Stimulated activated CD4-positive, alpha-beta T cell treated with anti-CD3 and anti-CD28 coated beads, TNF-alpha, amount 100 ng/mL, for 48 hours (primary cell): ENCODE measurements at places on chromosomes 12 and 14.
A peak's percentile ranks its signal among the peaks of the same experiment; 100 is the strongest.

- DNase-seq, result peak; percentile 81
Measured at GRCh38 chr14:61342486-61342885, 21.1 kb downstream of the PRKCH start.

DNA sequence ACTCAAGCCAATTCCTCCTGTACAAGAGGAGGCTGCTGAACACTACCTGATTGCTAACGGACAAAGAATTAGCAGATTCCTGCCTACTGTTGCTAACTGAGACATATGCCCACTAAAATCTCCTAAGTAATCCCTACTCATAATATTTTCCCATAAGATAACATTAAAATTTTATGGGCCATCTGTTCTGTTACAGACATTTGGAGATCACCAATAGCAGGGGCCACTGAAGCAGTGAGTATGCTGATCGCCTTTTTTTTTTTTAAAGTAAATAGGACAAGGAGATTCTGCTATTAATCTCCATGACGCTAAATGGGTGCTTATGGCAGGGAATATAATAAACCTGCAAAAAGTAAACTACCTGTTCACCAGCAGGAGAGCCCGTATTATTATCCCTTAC is 292.9 kb downstream of the MED13L start:
- no peak for DNase-seq

DNA sequence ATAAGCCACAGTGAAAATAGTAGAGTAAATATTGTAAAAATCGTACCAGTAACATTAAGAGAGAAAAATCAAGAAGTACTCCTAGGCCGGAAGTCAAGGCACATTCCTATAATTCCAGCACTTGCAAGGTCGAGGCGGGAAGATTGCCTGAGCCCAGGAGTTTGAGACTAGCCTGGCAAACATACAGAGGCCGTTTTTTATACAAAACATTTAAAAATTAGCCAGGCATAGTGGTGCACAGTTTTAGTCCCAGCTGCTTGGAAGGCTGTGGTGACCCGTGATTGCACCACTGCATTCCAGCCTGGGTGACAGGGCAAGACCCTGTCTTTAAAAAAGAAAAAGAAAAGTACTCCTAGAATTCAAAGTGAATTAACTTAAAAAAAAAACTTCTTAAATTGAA is 341.8 kb downstream of the C12orf50 start:
- no peak for DNase-seq

DNA sequence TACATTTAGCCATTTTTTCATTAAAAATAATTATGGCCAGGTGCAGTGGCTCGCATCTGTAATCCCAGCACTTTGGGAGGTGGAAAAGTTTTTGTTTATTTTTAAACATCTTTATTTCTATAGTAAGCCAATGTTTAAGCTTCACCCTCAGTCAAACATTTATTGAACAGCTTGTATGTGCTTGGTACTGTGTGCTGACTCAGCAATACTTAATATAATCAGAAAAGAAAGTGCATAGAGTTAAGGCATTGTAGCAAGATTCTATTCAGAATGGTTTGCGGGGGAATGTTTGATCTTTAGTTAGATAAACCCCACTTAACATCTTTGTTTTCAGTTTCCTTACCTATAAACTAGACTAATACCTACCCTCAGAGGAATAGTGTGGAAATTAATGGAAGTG is 11.1 kb downstream of the ACTR6 start:
- DNase-seq, result no peak

GRCh38 chr12:74598819-74599218 is 61.2 kb downstream of the ATXN7L3B start:
- DNase-seq, result no peak

DNA sequence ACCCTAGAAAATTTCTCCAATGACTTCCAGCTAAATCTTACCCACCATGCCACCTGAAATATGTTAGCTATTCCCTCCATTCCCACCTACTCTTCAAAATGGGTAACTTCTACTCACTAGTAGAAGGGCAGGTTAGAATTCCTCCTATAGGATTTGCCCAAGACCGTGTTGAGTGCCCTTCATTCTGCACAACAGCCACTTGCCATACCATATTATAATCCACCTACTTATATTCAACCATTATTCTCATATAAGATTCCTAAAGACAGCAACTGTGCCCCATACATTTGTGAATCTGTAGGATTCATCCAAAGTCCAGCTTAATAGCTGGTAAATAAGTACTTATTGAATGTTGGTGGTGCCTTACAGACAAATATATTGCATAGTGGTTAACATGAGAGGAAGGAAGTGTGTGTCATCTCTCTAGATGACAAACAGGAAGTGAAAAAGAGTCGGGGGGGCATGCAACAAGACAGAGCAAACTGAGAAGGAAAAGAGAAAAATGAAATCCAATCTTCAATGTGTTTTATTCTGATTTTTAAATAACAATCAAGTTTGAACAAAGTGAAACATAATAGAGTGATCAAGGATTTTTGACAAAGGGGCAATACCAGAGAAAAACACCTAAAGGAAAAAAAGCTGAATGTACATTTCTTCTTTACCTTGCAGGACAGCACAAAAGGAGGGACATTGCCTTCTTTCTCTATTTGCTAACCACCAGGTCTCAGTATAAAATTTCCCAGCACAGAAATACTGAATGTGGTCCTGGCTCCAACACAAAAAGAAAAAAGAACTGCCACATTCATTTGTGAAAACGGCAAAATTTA is 389.3 kb upstream of the USP15 start:
- no peak for DNase-seq

DNA sequence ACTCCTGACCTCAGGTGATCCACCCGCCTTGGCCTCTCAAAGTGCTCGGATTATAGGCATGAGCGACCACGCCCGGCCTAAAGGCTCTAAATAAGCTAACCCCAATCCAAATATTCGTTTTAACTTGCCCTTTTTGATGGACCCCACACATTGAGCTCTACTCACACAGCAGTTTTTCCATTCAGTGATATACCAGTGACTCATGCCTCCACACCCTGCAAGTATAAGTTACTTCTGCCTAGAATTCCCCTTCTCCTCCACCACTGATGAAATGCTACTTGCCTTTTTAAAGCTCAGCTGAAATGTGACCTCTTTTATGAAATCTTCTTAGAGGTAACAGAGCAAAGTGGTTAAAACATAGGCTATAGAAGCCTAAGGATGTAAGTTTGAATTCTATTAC is 68.8 kb downstream of the EXOC5 start:
- DNase-seq, result no peak

- DNase-seq, result no peak
Measured at GRCh38 chr12:111435661-111436201, 30.0 kb downstream of the SH2B3 start.

DNA sequence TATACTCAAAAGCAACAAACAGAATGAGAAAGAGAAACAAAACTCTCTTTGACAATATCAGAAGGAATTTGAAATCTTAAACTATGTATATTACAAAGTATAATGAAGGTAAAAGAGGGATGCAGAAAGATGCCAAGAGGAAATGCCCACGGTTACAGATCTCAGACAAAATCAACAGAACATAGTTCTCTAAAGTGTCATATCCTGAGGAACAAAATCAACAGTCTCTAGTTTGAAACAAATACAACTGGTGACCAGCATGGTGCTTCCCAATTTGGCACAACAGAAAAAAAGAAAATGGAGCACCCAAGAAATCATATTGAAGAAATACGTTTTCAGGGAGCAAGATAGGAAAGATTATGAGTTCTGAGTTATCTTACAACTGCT is 116.5 kb downstream of the METTL25 start:
- no peak for DNase-seq

DNA sequence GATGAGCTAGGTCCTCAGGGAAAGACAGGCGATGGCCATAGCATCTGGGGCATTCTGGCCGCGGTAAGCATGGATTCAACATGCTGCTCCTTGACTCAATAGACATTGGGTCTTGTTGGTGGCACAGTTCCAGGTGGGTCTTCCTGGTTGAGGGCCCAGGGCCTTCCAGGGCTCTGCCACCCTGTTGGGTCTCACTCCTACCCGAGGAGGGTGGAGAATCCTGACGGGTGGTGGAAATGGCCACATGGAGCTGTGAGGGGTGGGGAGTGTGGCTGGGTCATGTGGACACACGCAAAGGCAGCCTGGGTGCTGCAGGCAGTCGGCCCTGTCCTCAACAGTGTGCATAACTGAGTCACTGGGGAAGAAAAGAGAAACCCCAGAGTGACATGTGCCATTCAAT is 148.1 kb downstream of the KIF26A start:
- DNase-seq, result no peak

- DNase-seq, result no peak
Measured at GRCh38 chr14:65210118-65210821, 108.0 kb upstream of the MAX start.

DNA sequence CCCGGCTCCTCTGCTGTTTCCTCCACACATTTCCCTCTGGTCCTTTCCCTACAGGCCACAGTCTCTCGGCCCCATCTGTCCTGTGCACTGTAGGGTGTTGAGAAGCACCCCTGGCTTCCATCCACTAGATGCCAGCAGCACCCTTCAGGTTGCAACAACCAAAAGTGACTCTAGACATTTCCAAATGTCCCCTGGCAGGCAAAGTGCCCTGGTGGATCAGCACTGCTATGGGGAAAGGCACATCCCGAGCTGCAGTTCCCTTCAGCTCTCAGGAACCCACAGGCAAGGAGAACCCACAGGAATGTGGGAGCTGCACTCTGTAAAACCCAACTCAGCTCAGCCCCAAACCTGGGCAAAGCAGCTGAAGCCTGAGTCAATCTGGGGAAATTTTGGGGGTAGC is 77.0 kb downstream of the RBM19 start:
- DNase-seq, result no peak
